ENCODE measurements at places on chromosomes 1 and 21. TPM values are rescaled to one million over a fixed set of nuclear protein-coding genes. Genes with fewer than 3 reads are reported as not detected.

Gene FAM163A
- total RNA-seq, result not detected

Gene IL12RB2
- not detected for total RNA-seq

Gene TNFRSF14
- 187 TPM for total RNA-seq

Gene EPS8L3
- total RNA-seq, result not detected

DNA sequence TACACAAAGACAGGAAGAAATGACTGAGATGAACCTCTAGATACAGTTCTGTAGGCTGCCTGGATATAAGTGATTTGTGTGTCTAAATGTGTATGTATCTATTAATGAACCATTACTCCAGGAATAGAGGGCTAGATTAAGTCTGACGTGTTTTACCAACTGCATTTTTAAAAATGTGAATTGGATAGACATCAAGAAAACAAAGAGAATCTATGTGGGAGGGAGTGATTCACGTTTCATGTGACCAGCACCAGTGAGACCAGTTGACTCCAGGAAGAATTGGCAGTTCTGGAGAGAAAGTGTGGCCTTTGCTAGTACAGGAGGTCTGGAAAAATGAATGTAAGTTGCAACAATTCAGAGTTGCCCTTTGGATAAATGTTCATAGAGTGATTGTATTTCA, 53.4 kb upstream of the RGS21 start:
- DNase-seq, result no peak

- no peak for DNase-seq
These were observed 13.9 kb upstream of the XPR1 start for GRCh38 chr1:180617774-180618395.

GRCh38 chr1:197341626-197342025, 73.6 kb downstream of the CRB1 start:
- DNase-seq, result no peak

GRCh38 chr1:240575981-240576662, 35.8 kb downstream of the GREM2 start:
- DNase-seq, result peak; percentile 45

DNA sequence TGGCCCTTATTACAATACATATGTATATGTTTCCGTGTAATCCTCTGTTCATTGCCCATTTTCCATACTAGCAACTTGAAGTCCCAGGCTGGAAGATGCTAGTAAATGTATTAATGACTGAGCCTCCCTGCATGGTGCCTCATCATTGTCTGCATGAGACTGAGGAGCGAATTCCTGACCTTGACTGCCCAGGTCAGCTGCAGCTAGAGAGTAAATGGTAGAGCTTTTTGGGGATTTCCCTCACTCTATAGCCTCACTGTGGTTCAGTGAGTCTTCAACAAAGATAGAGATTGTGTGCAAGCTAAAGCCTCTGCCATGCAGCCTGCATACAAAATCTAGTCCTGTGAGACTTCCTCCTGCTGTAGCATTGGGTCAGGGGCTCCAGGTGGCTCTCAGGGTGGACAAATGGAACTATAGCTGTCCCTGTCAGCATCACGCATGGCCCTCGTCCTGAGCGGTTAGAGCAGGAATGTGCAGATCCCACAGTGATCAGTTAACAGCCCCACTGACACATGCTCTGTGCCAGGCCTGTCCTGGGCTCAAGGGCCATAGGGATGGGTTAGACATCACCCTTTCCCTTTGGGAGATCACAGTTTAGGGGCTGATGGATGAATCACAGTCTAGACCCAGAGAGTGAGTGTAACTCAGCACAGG, 741.7 kb downstream of the MATN1 start:
- no peak for DNase-seq

All from naive thymus-derived CD8-positive, alpha-beta T cell (primary cell).